ENCODE measurements at places on chromosomes 13 and 19. TPM values are rescaled to one million over a fixed set of nuclear protein-coding genes. Genes with fewer than 3 reads are reported as not detected.
A peak's percentile ranks its signal among the peaks of the same experiment; 100 is the strongest.

DNA sequence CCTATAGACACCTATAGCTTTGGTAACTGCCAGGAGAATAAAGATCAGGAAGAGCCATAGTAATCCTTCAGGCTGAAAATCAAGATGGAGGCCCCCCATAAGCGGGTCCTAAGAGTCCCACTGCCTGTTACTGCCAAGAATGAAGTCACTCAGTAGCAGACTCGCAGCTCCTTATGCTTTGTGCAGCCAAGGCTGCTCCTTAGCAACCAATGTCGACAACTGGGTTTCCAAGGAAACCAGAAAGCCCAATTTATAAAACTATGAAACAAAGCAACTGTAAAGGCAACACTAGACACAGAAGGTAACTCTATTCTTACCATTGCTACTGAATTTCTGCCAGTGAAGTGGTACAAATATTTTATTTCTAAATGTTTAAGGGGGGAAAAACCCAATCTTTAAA, 56.5 kb downstream of the DCLK1 start:
- H3K36me3 ChIP-seq = no peaks in the 10 kb centered on the region
- no peak for DNase-seq
- no peaks in the 10 kb centered on the region for H3K27me3 ChIP-seq
- no peak overlapping the region for H3K4me3 ChIP-seq
- H3K27ac ChIP-seq = no peak overlapping the region

- DNase-seq = peak; percentile 65
- no peak overlapping the region for H3K27ac ChIP-seq
- peak overlapping the region; percentile 55 for H3K4me3 ChIP-seq
Measured at GRCh38 chr19:39518975-39519374, 4.0 kb downstream of the SELENOV start.

GRCh38 chr19:30376826-30377425, 4.7 kb downstream of the ZNF536 start:
- no peak overlapping the region for H3K4me3 ChIP-seq
- no peak for DNase-seq
- H3K27ac ChIP-seq = no peak overlapping the region
- peaks cover 5% of the 10 kb centered on the region for H3K4me1 ChIP-seq
- no peaks in the 10 kb centered on the region for H3K36me3 ChIP-seq
- H3K27me3 ChIP-seq = peaks cover 3% of the 10 kb centered on the region

The F10 gene
- 1.7 TPM for total RNA-seq

DNA sequence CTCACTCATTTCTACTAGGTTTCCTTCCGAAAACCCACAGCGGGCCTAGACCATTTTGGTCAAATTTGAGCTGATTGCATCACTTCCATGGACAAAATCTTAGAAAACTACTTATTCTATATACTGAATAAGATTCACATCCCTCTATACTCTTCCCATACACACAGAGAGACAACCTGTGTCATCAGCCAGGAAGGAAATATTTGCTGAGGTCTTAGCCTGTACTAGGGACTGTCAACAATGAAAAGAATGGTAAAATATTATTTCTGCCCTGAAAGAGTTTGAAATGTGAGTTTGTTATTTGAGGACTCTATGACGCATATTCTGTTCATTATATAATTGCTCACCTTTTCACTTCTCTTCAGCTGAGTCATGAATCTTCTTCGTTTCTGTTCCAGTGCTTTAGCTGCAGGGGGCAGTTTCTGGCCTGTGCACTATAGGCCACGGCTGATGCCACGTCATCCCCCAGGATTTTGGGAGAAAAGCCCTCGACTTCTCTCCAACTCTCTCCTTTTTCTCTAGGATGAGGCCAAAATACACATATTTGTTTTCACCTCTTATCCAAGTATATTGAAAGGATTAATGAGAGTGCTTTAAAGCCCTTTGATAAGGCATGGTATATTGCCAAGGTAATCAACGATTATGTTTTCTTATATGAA, 47.7 kb downstream of the GSX1 start:
- no peaks in the 10 kb centered on the region for H3K4me1 ChIP-seq
- no peak overlapping the region for H3K4me3 ChIP-seq
- H3K27ac ChIP-seq = no peak overlapping the region
- DNase-seq = no peak
- no peaks in the 10 kb centered on the region for H3K27me3 ChIP-seq
- no peaks in the 10 kb centered on the region for H3K36me3 ChIP-seq

GRCh38 chr19:18610556-18611326, 1.9 kb upstream of the TMEM59L start:
- no peaks in the 10 kb centered on the region for H3K36me3 ChIP-seq
- H3K27ac ChIP-seq = no peak overlapping the region

GRCh38 chr13:73972545-73972944, 161.7 kb downstream of the KLF12 start:
- H3K4me3 ChIP-seq = no peak overlapping the region
- H3K36me3 ChIP-seq = no peaks in the 10 kb centered on the region
- no peak overlapping the region for H3K27ac ChIP-seq
- DNase-seq = no peak

GRCh38 chr13:102261809-102262208, 140.0 kb downstream of the FGF14 start:
- H3K36me3 ChIP-seq = no peaks in the 10 kb centered on the region
- H3K4me1 ChIP-seq = no peaks in the 10 kb centered on the region
- H3K4me3 ChIP-seq = no peak overlapping the region
- DNase-seq = no peak
- no peak overlapping the region for H3K27ac ChIP-seq
- no peaks in the 10 kb centered on the region for H3K27me3 ChIP-seq

DNA sequence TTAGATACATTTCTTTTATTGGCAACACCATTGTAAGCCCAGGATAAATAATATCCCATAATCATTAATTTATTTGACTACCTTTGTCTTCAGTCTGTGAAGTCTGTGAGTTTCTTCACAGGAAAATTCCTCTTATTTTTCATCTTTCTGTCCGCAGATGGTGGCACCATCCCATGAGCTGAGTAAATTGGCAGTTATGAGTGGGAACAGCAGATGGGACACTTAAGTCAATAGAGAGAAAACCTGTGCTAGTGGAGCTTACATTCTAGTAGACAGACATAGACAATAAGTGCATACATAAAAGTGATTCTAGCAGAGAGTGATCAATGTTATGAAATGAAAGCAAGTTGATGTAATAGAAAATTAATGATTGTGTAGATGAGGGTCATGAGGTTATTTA, 638.2 kb upstream of the MIR17HG start:
- DNase-seq = no peak
- no peak overlapping the region for H3K4me3 ChIP-seq
- no peak overlapping the region for H3K27ac ChIP-seq
- H3K36me3 ChIP-seq = no peaks in the 10 kb centered on the region
- H3K27me3 ChIP-seq = no peaks in the 10 kb centered on the region

DNA sequence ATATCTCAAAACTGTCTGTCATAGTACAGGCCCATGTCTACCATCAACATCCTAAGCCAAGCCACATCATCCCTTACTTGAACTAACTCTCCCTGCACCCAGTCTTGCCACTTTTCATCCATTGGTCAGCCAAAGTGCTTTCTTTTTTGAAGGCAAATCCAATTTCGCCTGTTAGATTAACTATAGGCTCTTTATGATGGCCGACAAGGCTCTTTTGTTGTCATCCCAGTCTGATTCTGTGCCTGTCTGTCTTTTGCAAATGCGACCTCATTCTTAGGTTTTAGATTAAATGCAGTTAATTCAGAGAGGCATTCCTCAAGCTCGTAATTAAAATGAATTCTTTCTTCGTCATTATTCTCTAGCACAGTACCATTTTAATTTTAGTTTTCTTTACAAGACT, 148.3 kb downstream of the HS6ST3 start:
- no peaks in the 10 kb centered on the region for H3K27me3 ChIP-seq
- no peak overlapping the region for H3K27ac ChIP-seq
- no peaks in the 10 kb centered on the region for H3K4me1 ChIP-seq
- DNase-seq = no peak
- no peaks in the 10 kb centered on the region for H3K36me3 ChIP-seq

The CIC gene
- 54.0 TPM for total RNA-seq

DNA sequence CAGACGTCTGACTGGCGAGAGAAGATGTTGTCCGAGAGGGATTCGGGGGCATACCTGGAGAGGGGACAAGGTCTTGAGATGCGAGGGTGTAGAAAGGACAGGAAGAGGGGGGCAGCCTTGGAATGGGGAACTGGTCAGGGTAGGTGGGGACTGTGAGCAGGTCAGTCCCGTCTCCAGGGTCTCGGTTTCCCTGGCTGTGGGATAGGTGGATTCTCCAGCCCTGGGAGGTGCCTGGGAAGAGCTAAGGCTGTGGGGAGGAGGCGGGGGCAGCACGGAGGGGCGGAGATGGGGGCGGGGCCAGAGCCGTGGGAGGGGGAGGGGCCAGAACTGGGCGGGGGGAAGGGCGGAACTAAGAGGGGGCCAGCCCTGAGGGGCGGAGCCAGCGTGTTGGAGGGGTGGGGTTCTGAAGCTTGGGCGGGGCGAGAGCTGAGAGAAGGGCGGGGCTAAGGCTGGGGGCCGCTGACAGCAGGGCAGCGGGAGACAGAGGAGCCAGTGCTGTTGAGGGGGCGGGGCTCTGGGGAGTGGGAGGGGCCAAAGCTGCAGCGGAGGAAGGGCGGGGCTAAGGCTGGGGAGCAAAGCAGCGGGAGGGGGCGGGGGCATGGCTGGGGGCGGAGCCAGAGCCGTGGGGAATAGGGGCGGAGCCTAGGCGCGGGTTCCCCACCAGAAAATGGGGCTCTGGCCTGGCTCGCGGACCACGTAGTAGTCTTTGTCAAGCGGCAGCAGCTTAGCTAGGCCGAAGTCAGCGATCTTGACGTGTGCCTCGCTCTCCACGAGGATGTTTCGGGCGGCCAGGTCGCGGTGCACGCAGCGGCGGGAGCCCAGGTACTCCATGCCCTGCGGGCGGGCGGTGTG, 9.5 kb upstream of the INSL3 start:
- H3K27me3 ChIP-seq = no peaks in the 10 kb centered on the region
- peak; percentile 97 for DNase-seq
- H3K4me1 ChIP-seq = no peaks in the 10 kb centered on the region
- no peaks in the 10 kb centered on the region for H3K36me3 ChIP-seq
- H3K4me3 ChIP-seq = peak overlapping the region; percentile 93

The GRK1 gene
- 0.31 TPM for total RNA-seq

Measured in H9 (cell line).